ENCODE measurements at places on chromosomes 7 and 10.

- DNase-seq: no peak
These were observed 32.0 kb upstream of the HABP2 start for GRCh38 chr10:113520690-113521474.

GRCh38 chr10:113178771-113179170 is 228.7 kb downstream of the TCF7L2 start:
- no peak for DNase-seq

- no peak for DNase-seq
These were observed 256.0 kb upstream of the MKI67 start for GRCh38 chr10:128382225-128382624.

DNA sequence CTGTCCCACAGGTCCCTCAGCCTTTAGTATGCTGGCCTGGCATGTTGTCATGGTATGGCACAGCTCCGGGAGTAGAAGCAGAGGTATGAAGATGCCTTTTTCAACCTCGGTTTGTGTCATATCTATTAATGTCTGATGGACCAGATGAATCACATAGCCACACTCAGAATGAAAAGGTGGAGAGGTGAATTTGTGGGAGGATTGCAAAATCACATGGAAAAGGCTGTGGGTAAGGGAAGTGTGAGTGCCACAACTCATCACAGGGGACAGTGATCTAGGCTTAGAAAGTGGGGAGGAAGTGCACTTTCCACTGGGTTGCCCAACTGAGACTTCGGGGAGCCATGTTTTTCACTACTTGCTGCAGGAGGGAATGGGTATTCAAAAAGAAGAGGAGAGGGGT is 190.7 kb downstream of the WDR11 start:
- no peak for DNase-seq

GRCh38 chr10:11204351-11204942 is 186.8 kb downstream of the CELF2 start:
- DNase-seq: no peak

GRCh38 chr10:104274762-104275721 is 6.1 kb downstream of the GSTO2 start:
- no peak for DNase-seq

DNA sequence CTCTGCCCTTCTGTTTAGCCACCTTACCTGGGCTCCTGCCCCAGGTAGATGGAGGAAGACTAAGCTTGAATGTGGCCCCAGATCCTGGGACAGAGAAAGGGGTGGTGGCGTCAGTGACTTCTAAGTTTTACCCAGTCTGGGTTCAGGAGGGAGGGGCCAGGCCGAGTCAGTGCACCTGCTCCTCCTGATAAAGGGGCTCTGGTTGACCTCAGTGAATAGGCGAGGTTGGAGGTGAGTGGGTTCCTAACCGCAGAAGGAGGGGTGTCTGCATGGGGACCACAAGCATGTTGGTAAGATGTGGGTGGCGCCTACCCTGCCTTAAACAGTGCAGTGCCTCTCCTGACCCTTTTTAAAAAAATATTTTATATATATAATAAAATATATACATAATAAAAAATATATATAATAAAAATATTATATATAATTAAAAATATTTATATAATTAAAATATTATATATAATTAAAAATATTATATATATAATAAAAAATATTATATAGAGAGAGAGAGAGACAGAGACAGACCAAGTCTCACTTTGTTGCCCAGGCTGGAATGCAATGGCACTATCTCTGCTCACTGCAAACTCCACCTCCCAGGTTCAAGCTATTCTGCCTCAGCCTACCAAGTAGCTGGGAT is 97.3 kb upstream of the GTF2I start:
- DNase-seq: no peak

GRCh38 chr7:134866617-134867016 is 87.2 kb downstream of the CALD1 start:
- DNase-seq: no peak

- no peak for DNase-seq
These were observed 36.1 kb upstream of the CHST15 start for GRCh38 chr10:124129471-124129870.

DNA sequence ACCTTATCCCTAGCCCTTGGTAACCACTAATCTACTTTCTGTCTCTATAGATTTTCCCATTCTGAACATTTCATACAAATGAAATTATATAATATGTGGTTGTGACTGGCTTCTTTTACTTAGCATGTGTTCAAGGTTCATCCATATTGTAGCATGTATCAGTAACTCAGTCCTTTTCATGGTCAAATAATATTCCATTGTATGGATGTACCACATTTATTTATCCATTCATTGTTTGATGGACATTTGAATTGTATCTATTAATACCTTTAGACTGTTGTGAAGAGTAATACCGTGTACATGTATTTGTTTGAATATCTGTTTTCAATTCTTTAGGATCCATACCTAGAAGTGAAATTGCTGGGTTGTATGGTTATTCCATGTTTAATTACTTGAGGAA is 210.2 kb downstream of the BMPER start:
- DNase-seq: no peak

DNA sequence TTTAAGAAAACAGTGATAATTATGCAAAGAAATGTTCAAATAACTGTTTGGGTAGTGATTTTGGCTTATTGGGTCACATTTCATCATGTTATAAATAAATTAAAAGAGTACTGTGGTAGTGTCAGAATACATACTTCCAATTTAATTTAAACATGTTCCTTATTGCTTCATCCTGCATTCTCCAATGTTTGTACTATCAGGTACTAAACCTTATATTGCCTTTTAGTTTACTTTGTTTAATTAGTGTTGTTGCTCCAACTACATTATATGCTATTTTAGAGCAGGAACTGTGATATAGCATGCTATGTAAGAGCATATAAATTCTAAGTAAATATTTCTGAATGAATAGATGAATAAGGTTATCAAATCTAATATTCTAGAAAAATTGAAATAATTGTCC is 40.9 kb downstream of the VTI1A start:
- DNase-seq: no peak

DNA sequence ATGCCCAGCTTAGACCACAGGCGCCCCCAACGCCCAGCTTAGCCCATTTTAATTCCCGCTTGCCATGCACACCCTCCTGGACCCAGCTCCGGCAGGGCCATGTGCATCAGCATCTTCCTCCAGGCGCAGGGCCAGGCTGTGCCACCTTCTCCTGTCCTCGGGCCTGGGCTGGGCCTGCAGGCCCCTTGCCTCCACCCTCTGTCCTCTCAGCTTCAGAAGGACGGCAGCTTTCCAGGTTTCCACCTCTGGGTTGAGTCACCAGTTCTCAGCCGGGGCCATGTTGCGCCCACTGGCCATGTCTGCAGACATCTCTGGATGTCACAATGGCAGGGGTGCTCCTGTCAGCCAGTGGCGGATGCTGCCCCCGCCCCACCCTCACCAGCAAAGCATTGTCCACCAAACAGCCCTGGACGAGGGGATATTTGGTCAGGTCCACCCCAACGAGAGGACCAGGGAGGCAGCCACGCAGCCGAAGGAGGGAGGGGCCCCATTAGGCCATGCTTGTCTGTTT is 59.1 kb upstream of the NKX6-2 start:
- DNase-seq: no peak

DNA sequence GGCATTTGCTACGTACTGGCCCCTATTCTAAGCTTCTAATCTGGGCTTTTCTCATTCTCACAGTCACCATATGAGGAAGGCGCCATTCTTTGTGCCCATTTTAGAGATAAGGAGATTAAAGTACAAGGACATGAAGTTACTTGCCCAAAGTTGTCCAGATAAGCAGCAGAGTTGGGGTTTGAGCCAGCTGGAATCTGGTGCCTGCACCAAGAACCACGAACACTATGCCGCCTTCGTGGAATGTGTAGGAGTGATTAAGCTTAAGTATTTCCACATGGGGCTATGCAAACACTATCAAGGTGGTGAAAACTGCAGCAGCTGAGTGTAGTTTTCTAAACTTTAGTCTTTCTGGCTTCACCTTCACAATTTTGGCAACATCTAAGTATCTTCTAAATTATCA is 342.7 kb upstream of the ETV1 start:
- no peak for DNase-seq

GRCh38 chr7:126211875-126212274 is 1040.9 kb downstream of the GRM8 start:
- DNase-seq: no peak

- no peak for DNase-seq
These were observed 157.7 kb upstream of the EEPD1 start for GRCh38 chr7:35995334-35995733.

DNA sequence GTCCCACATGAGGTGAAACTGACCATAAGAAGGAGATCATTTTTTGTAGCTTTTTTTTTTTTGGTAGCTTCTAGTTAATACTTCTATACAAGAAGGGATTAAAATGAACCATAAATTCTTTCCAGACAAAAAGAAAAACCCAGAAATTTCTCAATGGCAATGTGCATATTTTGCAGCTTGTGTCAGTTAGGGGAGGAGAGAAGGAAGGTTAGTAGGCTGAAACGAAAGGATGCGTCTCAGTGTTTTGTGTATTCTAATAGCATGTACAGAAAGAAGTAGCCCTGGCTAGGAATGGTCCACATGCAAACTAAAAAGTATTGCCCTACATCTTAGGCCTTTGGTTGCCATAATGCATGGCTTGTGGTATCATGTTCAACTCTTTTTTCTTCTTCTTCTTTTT is 90.6 kb downstream of the CACNB2 start:
- no peak for DNase-seq

DNA sequence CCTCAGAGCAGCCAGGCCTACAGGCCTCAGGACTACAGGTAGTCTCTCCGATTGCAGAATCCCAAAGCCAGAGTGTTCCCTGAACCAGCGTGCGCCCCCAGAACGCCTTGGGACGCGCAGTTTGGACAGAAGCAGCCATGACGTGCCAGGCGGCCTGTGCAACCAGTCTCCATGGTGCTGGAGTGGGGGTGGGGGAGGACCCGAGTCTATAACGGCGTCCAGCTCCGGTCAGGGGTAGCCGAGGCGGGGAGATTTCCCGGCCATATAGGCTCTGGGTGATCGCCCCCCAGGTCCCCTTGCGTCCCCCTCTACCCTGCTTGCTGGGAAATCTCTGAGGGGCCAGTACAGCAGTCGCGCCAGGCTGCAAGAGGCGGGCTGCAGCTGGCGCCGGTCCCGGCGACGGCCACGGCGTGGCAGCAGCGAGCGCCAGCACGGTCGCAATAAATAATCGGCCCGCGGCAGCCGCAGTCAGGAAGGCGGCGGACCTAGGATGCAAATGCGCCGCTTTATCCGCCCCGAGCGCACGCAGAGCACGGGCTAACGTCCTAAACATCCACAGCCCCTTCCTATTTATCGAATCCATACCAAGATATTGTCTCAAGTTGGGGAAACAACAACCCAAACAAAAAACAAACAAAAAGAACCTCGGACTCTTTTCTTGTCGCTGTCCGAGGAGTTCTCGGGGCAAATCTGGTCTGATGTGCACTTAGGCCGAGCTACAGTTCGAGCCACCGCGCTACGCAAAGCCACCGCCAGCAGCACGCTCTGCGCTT is 1.6 kb downstream of the HOXA3 start:
- DNase-seq: no peak

GRCh38 chr10:98264378-98265065 is 3.5 kb downstream of the LOXL4 start:
- DNase-seq: no peak

GRCh38 chr10:126422567-126422966 is 34.3 kb upstream of the ADAM12 start:
- no peak for DNase-seq

- DNase-seq: peak; percentile 42
These were observed 7.1 kb upstream of the AMZ1 start for GRCh38 chr7:2680792-2681490.

DNA sequence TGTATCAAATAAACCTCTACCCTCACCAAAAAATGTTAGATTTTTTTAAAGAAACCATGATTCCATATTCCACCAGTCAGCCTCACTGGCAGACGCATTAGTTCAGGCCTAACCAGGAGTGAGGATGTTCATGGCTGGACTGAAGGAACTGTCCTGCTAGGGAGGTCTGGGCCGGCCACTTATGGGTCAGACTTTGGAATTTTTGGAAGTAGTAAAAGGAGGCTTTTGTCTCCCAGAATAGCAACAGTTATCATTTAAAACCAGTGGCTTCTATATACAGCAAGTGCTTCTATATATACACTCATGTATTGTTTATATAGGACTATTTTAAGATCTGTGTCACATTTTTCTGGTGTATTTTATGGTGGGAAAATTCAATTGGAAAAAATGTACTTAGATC is 120.5 kb downstream of the CNNM2 start:
- no peak for DNase-seq

DNA sequence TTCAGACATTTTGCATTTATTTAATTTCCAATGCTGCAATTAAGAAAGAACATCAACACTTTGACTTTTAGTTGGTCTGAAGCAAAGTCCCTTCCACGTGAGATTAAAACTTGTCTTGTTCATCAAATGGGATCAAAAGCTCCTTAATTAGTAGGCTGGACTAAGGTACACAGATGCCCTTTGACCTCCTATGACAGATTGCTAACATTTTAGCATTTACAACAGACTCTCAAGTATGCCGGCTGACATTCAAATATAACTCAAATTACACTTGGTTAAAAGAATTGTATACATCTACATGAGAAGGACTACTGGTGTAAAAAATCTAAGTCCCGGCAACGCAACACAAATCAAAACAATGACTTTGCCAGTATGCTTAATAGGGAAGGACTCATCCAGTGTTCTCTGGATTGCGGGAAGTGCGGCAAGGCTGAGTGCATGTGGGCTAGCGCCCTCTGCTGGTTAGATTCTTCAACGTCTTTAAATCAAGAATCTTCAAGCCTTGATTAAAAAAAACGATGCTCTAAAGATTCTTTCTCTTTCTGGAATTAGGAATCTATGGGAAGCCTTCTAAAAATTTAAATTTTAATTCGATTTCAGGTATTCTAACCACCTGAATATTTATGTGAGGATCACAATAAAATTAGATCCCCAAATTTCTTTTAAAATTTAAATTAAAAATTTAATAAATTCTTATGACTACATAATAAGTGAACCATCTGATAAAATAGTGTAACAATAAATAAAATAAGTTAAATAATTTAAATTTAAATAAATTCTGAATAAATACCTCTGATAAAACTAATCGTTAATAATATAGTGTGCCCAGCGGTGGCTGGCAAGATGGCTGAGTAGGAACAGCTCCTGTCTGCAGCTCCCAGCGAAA is 444.7 kb downstream of the DGKB start:
- DNase-seq: peak; percentile 17

- no peak for DNase-seq
These were observed 148.3 kb upstream of the PHYHIPL start for GRCh38 chr10:59027975-59028655.

- peak; percentile 62 for DNase-seq
These were observed 1154.8 kb downstream of the GATA3 start for GRCh38 chr10:9209105-9209798.

DNA sequence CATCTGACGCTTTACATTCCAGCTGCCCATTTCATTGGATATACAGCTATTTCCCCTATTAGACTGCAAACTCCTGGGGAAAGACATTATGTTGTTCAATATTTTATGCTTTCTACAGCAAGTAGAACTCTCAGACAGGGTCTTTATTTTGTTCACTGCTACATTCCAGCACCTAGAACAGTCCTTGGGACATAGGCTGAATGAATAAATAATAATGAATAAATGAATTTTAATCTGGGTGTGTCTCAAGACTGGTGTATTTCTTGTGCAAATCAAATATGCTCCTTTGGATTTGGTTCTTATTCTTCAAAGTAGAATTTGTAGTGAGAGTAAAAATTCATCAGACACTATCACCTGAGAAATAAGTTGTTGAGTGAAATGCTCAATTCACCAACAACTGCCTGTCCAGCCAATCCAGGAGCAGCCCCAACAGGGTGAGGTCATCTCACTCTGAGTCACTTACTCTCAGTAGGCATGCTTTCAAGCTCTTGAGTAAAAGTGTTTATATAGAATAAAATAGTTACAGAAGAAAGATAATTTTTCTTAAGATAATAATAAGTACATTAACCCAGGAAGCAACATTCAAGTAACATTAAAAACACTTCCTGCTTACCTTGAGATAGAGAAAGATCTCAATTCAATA is 287.5 kb upstream of the NPVF start:
- no peak for DNase-seq
